ENCODE measurements at places on chromosomes 2 and 18. TPM values are rescaled to one million over a fixed set of nuclear protein-coding genes. Genes with fewer than 3 reads are reported as not detected.

The SIX3 gene
- total RNA-seq: 0.08 TPM

The WDR7 gene
- total RNA-seq: 33.0 TPM

- H3K4me1 ChIP-seq: peaks cover 6% of the 10 kb centered on the region
- H3K4me3 ChIP-seq: no peak overlapping the region
- no peaks in the 10 kb centered on the region for H3K36me3 ChIP-seq
- DNase-seq: no peak
Observed at GRCh38 chr2:170848587-170848986, 31.9 kb downstream of the GAD1 start.

- peaks cover 3% of the 10 kb centered on the region for H3K27me3 ChIP-seq
- no peak overlapping the region for H3K4me3 ChIP-seq
Observed at GRCh38 chr2:62185475-62186155, 10.3 kb upstream of the B3GNT2 start.
